ENCODE measurements at places on chromosomes 6 and 20. TPM values are rescaled to one million over a fixed set of nuclear protein-coding genes. Genes with fewer than 3 reads are reported as not detected.

The IYD gene
- total RNA-seq, result not detected

The PCNA gene
- 274 TPM for total RNA-seq

The SRSF6 gene
- 336 TPM for total RNA-seq

The GRM4 gene
- total RNA-seq, result 5.3 TPM

The PRL gene
- not detected for total RNA-seq

The ERVFRD-1 gene
- not detected for total RNA-seq

The MTHFD1L gene
- 90.2 TPM for total RNA-seq

The APCDD1L gene
- total RNA-seq, result 1.1 TPM

The TRIM10 gene
- total RNA-seq, result 0.09 TPM

The OR2J3 gene
- total RNA-seq, result not detected

The LKAAEAR1 gene
- total RNA-seq, result not detected

- peaks cover 1% of the 10 kb centered on the region for H3K36me3 ChIP-seq
- no peaks in the 10 kb centered on the region for H3K27me3 ChIP-seq
- H3K27ac ChIP-seq, result no peak overlapping the region
Observed at GRCh38 chr20:57470212-57470522, 54.8 kb downstream of the CTCFL start.

GRCh38 chr6:42460883-42461282, 9.2 kb upstream of the TRERF1 start:
- H3K4me3 ChIP-seq, result no peak overlapping the region
- H3K36me3 ChIP-seq, result peaks cover 6% of the 10 kb centered on the region
- DNase-seq, result no peak
- no peaks in the 10 kb centered on the region for H3K27me3 ChIP-seq

GRCh38 chr6:79307321-79308036, 73.0 kb upstream of the HMGN3 start:
- H3K27ac ChIP-seq, result no peak overlapping the region
- no peak for DNase-seq

DNA sequence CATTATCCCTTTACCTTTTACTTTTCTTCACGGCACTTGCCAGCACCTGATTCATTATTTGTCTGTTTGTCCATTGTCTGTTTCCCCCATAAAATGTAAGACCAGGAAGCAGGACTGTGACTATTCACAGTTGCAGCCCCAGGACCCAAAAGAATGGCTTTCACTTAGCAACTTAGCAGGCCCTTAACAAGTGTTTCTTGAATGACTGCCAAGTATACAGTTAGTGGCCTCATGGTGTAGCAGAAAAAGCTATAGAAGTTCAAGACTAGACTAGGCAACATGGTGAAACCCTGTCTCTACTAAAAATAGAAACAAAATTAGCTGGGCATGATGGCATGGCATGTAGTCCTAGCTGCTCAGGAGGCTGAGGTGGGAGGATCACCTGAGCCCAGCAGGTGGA, 4.3 kb downstream of the SLC26A8 start:
- peaks cover 2% of the 10 kb centered on the region for H3K4me1 ChIP-seq
- no peaks in the 10 kb centered on the region for H3K36me3 ChIP-seq
- no peak overlapping the region for H3K4me3 ChIP-seq

- H3K27me3 ChIP-seq, result no peaks in the 10 kb centered on the region
- no peaks in the 10 kb centered on the region for H3K4me1 ChIP-seq
- H3K4me3 ChIP-seq, result peak overlapping the region; percentile 86
- peak; percentile 92 for DNase-seq
- H3K27ac ChIP-seq, result no peak overlapping the region
Observed at GRCh38 chr6:28489366-28490204, 26.0 kb downstream of the GPX6 start.

DNA sequence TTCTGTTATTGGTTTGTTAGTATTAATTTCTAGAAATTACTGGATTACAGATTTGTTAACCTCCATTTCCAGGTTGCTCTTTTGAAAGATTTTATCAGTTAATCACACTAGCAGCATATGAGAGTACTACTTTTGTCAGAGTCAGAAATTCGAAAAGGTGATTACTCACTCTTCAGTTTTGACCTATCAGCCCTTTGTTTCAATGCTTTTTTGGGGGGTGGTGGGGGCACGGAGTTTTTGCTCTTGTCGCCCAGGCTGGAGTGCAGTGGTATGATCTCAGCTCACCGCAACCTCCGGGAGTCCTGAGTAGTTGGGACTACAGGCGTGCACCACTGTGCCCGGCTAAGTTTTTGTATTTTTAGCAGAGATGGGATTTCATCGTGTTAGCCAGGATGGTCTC, 149.2 kb downstream of the JARID2 start:
- no peak for DNase-seq
- no peaks in the 10 kb centered on the region for H3K27me3 ChIP-seq
- H3K4me1 ChIP-seq, result peaks cover 17% of the 10 kb centered on the region
- peaks cover 19% of the 10 kb centered on the region for H3K36me3 ChIP-seq
- no peak overlapping the region for H3K4me3 ChIP-seq

GRCh38 chr20:37969949-37970855, 63.1 kb downstream of the TTI1 start:
- H3K36me3 ChIP-seq, result peaks cover 12% of the 10 kb centered on the region
- no peak for DNase-seq
- peaks cover 10% of the 10 kb centered on the region for H3K4me1 ChIP-seq
- no peak overlapping the region for H3K4me3 ChIP-seq

- H3K36me3 ChIP-seq, result no peaks in the 10 kb centered on the region
- no peak overlapping the region for H3K27ac ChIP-seq
- no peaks in the 10 kb centered on the region for H3K27me3 ChIP-seq
- H3K4me3 ChIP-seq, result no peak overlapping the region
- H3K4me1 ChIP-seq, result no peaks in the 10 kb centered on the region
Observed at GRCh38 chr6:64683682-64684081, 1023.3 kb downstream of the EYS start.

GRCh38 chr6:49634092-49634835, 2.4 kb downstream of the RHAG start:
- DNase-seq, result no peak
- no peaks in the 10 kb centered on the region for H3K27me3 ChIP-seq
- no peak overlapping the region for H3K4me3 ChIP-seq

DNA sequence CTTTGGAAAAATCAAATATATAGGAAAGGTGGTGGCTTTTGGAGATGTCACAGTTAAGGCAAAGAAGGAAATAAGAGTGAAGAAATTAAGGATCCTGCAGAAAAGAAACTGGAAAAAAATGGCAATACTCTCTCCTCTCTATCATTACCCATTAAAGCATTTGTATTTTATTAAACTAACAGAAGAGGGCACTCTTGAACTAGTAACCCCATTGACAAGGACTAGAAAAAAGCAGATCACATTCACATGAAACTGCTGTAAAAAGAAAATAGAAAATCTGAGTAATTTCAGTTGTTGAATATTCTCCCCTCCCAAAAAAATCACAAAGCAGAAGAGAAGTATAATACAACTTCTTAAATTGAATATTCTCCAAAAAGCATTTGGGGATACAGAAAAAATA, 104.1 kb upstream of the SLC35B3 start:
- H3K4me3 ChIP-seq, result no peak overlapping the region
- no peaks in the 10 kb centered on the region for H3K4me1 ChIP-seq
- no peaks in the 10 kb centered on the region for H3K27me3 ChIP-seq
- peaks cover 5% of the 10 kb centered on the region for H3K36me3 ChIP-seq
- no peak overlapping the region for H3K27ac ChIP-seq
